ENCODE measurements at places on chromosomes 13 and 19.

DNA sequence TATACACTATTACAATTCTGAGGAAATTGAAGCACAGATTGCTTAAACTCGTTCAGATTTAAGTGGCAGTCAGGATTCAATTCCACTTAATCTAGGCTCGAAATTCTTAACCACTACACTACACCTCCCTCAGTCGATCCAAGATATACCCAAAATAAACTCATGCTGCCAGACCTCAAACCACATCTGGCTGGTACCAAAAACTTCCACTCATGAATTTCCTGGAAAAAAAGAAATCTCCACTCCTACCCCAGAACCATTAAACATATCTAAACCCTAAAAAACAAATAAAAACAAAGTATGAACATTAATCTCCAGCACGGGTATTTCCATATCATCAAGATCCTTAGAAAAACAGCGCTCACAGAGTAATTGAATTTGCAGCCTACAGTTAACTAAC lies 1.1 kb downstream of the ZFP30 start:
- DNase-seq, result no peak

DNA sequence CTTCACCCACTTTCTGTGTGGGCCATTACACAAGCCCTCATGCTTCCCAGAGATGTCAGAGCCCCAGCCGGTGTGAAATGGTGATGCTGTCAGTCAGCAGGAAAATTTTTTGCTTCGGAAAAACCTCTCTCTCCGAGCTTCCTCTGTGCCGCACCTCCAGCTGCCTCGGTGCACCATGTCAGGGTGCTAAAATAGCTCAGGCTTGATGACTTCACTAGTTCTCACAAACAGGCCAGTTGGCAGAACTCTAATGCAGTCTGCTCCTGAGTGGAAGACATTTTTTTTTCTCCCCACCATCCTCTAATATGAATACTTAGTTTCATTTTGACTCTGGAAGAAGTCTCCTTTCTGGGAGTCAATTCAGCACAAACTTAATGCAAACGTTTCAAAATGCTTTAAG lies 71.3 kb downstream of the KLF12 start:
- DNase-seq, result no peak

DNA sequence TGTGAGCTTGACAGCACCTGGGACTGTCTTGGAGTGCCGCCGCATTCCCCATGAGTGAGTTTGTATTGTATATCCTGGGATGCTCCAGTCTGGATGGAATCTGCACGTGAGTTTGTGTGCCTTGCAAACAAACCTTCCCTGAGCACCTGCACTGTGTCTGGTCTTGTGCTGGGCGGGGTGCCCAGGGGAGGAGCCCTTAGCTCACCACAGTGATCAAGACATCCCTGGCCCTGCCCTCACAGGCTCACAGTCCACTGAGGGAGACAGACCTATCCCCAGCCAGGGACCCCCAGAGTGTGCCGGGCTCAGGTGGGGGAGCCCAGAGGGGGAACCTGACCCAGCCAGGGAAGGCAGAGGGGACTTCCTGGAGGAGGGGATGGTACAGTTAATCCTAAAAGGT lies 1.7 kb upstream of the BCAM start:
- DNase-seq, result no peak

DNA sequence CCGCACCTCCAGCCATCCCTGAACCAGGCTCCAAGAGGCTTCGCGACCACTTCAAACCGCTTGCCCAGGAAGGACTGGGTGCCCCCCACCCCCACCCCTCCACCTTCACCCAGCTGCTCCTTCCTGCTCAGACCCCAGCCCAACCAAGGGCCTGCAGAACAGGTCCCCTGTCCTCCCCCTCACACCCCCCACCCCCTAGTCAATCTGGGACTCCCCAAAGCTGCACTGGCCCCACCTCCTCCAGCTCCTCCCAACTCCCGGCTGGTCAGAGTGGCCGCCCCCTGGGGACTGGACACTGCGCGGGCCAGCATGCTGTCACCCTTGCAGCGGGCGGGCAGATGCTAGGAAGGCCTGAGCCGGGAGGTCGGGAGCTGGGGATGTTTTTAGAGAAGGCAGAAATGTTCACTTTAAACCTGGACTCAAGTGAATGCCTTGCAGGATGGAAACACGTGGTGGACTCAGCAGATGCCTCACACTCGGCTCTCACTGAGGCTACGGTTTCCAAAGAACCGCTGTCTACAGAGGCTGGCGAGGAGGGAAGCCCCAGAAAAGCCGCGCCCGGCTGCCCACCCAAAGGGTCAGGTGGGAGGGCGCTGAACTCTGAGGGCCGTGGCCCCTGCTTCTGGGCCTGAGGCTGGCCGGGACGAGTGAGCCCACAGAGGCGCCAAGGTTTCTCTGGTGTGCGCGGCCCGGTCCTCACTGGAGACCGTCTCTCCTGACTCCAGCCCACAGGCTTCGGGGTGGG lies 8.0 kb downstream of the RPL36 start:
- DNase-seq, result no peak

DNA sequence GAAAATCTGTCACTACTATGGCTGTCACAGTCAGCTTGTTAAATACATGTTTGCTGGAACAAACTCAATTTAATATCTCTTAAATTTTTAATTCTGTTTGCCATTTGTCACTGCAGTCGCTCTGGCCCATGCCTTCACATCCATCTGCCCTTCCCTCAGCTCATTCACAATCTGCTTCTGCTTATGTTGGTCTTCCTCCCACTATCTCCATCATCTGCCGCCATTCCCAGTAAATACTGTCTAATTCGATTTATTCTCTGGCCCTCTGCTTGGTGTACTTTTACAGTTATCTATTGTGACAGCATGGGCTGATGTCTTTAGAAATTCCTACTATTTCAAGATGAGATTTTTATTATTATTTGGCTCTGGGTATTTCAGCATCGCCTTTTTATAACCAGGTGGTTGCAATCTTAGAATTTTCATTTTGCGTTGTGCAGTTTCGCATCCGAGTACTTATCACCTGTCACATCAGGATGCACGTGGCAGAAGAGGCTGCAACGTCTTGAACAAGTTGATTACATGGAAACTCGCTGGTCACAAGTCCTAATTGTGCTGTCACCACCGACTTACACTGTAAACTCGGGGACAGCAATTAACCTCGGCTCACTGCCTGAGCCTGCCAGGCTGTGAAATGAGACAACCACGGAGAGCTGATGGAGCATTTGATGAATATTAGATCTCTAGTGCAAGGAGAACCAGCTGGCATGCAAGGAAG lies 158.4 kb downstream of the MYO16 start:
- DNase-seq, result no peak

DNA sequence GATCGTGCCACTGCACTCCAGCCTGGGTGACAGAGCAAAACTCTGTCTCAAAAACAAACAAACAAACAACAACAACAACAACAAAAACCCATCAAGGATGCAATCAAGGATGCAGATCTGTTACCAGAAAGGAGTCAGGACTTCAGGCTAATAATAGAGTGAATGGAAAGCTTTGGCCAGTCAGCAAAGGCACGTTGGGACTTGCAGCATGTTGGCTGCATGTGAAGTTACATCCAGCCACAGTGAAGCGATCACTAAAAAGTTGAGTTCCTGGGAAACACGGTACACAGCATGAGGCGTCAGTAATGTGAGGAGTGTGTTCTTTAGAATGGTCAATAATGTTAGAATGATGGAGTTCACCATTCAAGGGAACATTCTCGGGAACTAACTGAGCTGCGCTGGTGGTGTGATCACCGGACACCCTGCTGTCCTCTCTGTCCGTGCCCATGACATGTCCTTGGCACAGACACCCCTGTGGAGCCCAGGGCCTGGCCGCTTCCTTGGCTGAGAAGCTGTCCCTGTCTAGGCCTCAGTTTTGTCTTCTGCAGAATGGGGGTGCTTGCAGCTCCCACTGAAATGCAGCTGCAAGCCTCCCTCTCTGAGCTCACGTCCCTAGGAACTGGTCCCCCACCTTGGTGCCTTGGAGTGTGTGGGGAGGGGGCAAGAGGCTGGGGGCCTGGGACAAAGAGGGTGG lies 2.3 kb upstream of the LGALS7B start:
- no peak for DNase-seq

DNA sequence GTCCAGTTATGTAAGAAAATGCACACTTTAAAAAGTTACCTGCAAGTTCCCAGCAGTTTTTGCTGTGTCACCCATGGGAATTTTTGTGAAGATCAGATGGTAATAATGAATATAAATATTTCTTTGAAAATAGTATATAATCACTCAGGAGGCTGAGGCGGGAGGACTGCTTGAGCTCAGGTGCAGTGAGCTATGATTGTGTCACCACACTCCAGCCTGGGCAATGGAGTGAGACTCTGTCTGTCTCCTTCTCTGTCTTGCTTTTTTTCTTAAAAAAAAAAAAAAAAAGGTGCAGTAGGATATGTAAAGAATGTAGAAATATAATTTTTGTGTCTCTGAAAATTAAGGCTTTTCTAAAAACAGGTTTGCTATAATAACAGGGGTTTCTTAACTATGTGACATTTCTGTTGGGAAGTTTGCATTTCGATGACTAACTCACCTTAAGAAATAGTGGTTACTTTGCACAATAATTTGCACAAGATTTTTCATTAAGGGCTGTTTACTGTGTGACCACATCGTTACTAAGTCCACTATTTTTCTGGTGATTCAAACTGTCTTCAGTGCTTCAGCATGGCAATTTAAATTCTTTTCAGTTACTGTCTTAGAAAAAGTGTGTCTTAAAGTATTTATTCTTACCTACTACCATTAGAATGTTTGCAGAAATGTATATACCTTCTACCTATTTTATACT lies 37.3 kb downstream of the DNAJC3 start:
- DNase-seq, result no peak

DNA sequence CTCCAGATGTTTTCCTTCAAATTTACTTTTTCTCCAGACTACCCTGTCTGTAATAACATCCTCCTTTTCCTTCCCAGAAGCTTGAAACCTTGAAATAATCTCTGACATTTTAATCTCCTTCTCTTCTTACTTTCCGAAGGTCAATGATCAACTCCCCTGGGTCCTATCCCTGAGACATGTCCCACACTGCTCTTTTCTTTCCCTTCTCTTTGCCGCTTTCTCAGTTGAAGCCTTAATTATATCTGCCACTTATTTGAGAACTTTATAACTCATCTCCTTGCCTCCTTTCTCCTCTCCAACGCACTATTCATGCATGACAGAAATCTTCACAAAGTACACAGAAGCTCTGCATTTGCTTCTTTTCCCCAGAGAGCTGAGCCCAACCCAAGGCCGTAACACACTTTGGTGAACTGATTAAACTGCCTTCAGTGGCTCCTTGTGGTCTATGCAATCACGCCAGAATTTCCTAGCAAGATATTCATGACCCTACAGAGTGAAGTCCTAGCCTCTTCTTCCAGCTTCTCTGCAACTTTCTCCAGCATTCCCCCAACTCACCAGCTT lies 9.2 kb upstream of the WASF3 start:
- DNase-seq, result no peak

DNA sequence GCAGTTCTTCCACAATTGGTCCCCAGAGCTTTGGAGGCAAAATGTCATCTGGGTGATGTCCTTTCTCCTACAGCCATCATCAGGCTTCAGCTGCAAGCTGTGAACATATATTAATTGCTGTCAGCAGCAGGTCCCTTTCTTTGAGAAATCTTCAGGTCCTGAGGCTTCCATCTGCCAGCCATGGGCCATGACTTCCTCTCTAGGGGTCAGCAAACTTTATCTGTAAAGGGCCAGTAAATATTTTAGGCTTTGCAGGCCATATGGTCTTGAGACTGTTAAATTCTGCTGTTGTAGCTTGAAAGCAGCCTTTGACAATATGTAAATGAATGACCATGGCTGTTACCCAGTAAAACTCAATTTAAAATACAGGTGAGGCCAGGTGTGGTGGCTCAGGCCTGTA lies 27.1 kb downstream of the SERP2 start:
- no peak for DNase-seq

DNA sequence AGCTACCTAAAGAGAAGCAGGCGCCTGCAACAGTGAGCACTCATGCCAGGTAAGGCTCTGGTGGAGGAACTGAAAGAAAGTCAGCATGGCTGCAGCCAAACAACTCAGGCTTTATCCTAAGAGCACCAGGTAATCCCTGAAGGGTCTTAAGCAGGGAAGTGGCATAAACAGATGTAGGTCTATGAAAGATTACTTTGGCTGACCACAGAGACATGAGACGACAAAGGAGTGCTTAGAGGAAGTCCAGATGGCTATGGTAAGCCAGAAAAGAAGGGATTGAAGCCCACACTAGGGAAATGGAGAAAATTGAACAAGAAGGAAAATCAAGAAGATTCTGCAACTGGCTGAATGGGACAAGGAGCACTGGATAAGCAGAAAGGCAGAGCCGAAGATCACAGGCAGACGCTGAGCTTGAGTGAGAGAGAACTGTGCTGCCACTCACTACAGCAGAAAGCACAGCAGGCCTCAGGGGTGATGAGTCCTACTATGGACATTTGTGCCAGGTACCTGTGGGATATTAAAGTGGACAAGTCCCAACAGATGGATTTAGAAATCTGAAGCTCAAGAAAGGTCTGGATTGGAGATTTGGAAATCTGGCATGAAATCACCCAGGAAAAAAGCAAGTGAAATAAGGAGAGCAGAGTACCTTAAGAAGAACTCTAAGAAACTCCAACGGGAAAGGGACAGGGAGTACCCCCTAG lies 4.2 kb downstream of the RCBTB1 start:
- no peak for DNase-seq

DNA sequence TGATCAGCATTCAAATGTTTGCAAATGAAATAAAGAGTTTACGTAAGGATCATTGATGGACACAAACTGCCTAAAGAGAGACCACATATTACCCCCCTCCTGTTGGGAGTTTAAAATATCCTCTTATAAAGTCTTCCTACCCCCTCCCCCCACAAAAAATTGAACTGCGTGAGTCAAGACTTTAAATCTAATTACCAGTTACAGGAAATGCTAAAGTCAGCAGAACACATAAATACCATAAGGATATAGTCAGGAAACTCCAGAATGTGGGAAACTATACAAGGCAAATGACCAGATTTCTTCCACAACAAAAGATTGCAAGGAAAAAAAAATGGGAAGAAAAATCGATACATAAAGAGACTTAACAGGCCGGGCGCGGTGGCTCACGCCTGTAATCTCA lies 44.4 kb upstream of the FARP1 start:
- no peak for DNase-seq

DNA sequence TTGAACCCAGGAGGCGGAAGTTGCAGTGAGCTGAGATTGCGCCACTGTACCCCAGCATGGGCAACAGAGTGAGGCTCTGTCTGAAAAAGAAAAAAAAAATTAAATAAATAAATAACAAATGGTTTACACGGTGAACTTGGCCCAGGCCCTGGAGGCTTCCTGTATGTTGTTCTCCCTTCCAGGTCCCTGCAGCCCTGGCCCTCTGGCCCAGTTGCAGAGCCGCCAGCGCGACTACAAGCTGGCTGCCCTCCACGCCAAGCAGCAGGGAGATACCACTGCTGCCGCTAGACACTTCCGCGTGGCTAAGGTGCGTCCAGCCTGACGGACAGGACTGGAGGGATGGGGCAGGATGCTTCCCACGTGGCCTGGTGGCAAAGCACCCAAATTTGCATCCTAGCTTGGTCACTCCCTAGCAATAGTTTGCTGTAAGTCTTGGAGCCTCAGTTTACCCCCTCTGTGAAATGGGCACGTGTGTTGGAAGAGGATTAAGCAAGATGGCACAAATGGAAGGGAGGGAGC lies 11.9 kb downstream of the CC2D1A start:
- DNase-seq, result no peak
